H1 (cell line): ENCODE measurements at places on chromosomes 1 and 21.
A peak's percentile ranks its signal among the peaks of the same experiment; 100 is the strongest.

DNA sequence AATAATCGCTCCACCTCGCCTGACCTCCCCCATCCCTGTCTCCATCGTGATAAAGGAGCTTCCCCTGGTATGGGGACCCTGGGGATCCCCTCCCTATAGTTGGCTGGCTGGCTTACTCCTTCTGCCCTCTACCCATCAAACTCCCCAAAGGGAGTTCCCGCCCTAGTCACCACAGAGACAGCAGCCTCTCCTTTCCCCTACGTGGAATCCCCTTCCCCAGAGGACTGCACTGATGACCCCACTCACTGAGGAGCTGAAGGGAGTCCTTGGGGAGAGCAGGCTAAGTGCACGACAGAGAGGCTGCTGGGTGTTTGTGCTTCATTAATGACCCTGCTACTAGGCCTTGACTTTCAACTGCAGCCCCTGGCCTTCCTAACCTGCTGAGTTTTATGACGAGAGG is 1.9 kb downstream of the CADM3 start:
- H3K4me3 ChIP-seq = peak overlapping the region; percentile 87; the same call in 1 of the 2 replicates
- H3K27ac ChIP-seq = no peak overlapping the region
- H3K4me1 ChIP-seq = peaks cover 3% of the 10 kb centered on the region
- H3K27me3 ChIP-seq = no peaks in the 10 kb centered on the region; the same call in 1 of the 2 replicates
- H3K36me3 ChIP-seq = no peaks in the 10 kb centered on the region

GRCh38 chr1:167659881-167660280 is 29.8 kb downstream of the RCSD1 start:
- H3K27ac ChIP-seq = no peak overlapping the region
- no peak for DNase-seq
- H3K27me3 ChIP-seq = no peaks in the 10 kb centered on the region

GRCh38 chr1:211675230-211676105 is at the start of gene NEK2:
Gene NEK2 (minus strand): TSS chr1:211675621. CDS start chr1:211675479, 142 bp downstream.
- H3K36me3 ChIP-seq = peaks cover 4% of the 10 kb centered on the region; the same call in 1 of the 2 replicates
- H3K4me3 ChIP-seq = peak within 1 kb of the TSS; percentile 79
- peak; percentile 93 for DNase-seq

- no peaks in the 10 kb centered on the region for H3K27me3 ChIP-seq
- H3K4me3 ChIP-seq = no peak overlapping the region
- no peak overlapping the region for H3K27ac ChIP-seq
- no peak for DNase-seq
Observed at GRCh38 chr1:22654692-22655091, 1.7 kb downstream of the C1QB start.

DNA sequence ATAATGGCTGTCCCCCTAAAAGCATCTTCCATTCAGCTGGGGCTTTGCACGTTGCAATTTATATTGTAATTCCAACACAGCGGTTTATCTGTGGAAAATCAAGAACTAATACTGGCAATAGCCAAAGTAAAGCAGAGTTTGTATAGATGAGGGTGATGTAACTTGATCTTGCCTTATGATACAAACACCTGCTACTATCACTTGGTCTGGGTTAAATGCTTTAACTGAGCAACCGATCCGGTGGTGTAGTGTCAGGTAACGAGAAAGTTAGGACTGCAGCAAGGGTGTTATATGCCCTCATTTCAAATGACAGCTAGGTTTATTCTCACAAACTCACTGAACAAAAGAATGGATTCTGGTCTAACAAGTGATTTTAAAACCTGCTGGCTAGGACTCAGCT is 47.3 kb upstream of the PLPPR4 start:
- no peaks in the 10 kb centered on the region for H3K4me1 ChIP-seq
- DNase-seq = no peak
- no peak overlapping the region for H3K27ac ChIP-seq
- no peaks in the 10 kb centered on the region for H3K27me3 ChIP-seq
- no peaks in the 10 kb centered on the region for H3K36me3 ChIP-seq

DNA sequence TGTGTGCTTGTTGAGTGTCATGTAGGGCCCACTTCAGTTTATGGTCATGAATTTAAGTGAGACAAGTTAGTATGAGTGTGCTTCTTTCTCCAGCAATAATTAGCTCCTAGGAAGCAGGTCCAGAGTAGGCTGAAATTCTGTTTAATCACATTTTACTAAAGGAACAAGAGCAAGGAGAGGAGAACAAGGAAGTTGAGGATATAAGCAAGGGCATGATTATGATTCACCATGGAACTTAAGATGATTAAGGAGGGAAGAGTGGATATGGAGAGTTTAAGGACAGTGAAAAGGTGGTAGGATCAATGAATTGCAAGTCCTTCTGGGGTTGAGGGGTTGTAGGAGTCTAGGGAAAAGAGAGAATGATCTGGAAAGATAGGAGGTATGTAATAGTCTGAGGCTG is 3.1 kb upstream of the DIPK1A start:
- H3K4me3 ChIP-seq = no peak overlapping the region
- no peaks in the 10 kb centered on the region; the same call in 1 of the 2 replicates for H3K4me1 ChIP-seq
- no peaks in the 10 kb centered on the region for H3K36me3 ChIP-seq
- no peak overlapping the region for H3K27ac ChIP-seq
- peaks cover 7% of the 10 kb centered on the region; the same call in 1 of the 2 replicates for H3K27me3 ChIP-seq
- no peak for DNase-seq

GRCh38 chr1:196098000-196098399 is 510.2 kb downstream of the KCNT2 start:
- H3K27ac ChIP-seq = no peak overlapping the region
- no peaks in the 10 kb centered on the region for H3K4me1 ChIP-seq

- H3K4me1 ChIP-seq = no peaks in the 10 kb centered on the region
- no peaks in the 10 kb centered on the region for H3K36me3 ChIP-seq
- DNase-seq = no peak
Observed at GRCh38 chr21:36684957-36685714, 13.8 kb upstream of the SIM2 start.

- H3K4me1 ChIP-seq = no peaks in the 10 kb centered on the region
- no peak overlapping the region for H3K4me3 ChIP-seq
- H3K36me3 ChIP-seq = no peaks in the 10 kb centered on the region
- no peak overlapping the region for H3K27ac ChIP-seq
Observed at GRCh38 chr21:45869121-45870007, 112.2 kb upstream of the COL6A1 start.

DNA sequence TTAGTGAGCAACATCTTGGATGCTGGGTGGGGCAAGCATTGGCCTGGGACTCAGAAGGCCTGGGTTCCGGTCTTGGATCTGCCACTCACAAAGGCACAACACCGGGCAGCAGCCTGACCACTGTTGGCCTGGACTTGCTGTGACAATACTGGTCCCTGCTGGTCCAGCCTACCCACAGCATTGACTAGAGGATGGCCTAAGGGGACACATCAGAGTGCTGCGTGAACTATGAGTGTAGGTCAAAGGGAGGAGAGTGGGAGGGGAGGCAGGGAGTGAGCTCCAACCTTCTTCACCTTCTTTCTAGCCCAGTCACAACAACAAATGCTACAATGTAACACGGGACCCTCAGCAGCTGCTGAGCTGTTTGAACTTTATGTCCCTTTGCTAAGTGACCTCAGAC is 31.1 kb downstream of the TMEM50A start:
- no peaks in the 10 kb centered on the region for H3K4me1 ChIP-seq
- DNase-seq = no peak
- H3K36me3 ChIP-seq = no peaks in the 10 kb centered on the region
- no peak overlapping the region for H3K27ac ChIP-seq
- H3K27me3 ChIP-seq = no peaks in the 10 kb centered on the region
- H3K4me3 ChIP-seq = no peak overlapping the region

DNA sequence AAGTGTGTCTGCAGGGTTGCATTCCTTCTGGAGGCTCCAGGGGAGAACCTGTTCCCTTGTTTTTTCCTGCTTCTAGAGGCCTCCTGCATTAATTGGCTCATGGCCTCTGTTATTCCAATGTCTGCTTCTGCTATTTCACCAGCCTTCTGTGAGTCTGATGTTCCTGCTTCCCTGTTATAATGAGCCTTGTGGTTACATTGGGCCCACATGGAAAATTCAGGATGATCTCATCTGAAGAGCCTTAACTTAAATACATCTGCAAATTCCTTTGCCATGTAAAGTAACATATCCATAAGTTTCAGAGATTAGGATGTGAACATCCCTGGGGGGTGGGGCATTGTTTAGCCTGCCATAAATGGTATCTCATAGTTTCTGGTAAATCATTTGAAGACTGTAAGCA is 181.1 kb downstream of the RWDD3 start:
- no peak overlapping the region for H3K4me3 ChIP-seq
- H3K27ac ChIP-seq = no peak overlapping the region
- no peaks in the 10 kb centered on the region for H3K36me3 ChIP-seq
- no peak for DNase-seq
- no peaks in the 10 kb centered on the region for H3K27me3 ChIP-seq

DNA sequence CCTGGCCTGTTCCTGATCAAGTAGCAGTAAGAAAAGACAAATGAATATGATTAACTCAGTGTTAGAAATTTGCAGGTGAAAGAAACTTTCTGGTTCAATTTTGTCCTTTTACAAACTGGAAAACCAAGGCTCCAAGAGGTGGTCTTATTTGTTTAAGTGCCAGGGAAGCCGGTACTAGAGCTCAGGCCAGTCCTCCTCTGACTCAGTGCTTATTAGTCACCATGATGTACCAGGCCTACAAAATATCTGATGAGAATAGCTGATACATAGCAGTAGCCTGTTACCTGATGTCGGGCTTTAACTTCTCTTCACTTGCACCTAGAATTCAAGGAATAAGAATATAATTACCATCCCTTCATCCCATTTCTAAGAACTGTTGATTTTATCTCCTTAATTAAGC is 394.8 kb downstream of the LMX1A start:
- DNase-seq = no peak
- no peaks in the 10 kb centered on the region for H3K36me3 ChIP-seq
- no peaks in the 10 kb centered on the region for H3K4me1 ChIP-seq
- no peak overlapping the region for H3K27ac ChIP-seq
- no peaks in the 10 kb centered on the region for H3K27me3 ChIP-seq

DNA sequence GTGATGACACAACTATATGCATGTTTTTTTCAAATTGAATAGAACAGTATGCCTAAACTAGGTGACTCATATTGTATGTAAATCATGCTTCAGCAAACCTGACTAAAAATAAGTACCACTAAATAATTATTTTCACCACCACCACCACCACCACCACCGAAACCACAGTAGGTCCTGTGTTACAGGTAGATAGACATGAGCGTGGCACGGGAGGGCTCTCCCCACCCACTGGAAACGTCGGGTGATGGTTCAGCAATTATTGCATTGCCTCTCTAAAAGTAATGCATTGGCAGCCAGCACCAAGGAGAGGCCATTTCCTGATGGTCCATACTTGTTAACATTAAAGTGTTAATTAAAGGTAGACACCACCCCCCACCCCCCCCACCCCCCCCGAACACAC is 297.0 kb upstream of the NCAM2 start:
- H3K4me3 ChIP-seq = no peak overlapping the region
- no peaks in the 10 kb centered on the region for H3K4me1 ChIP-seq
- no peak overlapping the region for H3K27ac ChIP-seq
- DNase-seq = no peak
- no peaks in the 10 kb centered on the region for H3K36me3 ChIP-seq
- H3K27me3 ChIP-seq = no peaks in the 10 kb centered on the region

GRCh38 chr1:181969902-181970301 is 91.6 kb downstream of the ZNF648 start:
- peak overlapping the region; percentile 85; the same call in 1 of the 2 replicates for H3K27ac ChIP-seq
- no peaks in the 10 kb centered on the region for H3K4me1 ChIP-seq
- no peaks in the 10 kb centered on the region for H3K36me3 ChIP-seq
- H3K4me3 ChIP-seq = peak overlapping the region; percentile 39; the same call in 1 of the 2 replicates

GRCh38 chr1:26723013-26723991 is 27.5 kb downstream of the ARID1A start:
- H3K4me3 ChIP-seq = no peak overlapping the region
- no peaks in the 10 kb centered on the region for H3K36me3 ChIP-seq
- peak overlapping the region; percentile 54 for H3K27ac ChIP-seq
- peak; percentile 79 for DNase-seq
- H3K4me1 ChIP-seq = peaks cover 31% of the 10 kb centered on the region
- H3K27me3 ChIP-seq = no peaks in the 10 kb centered on the region
